ENCODE measurements at places on chromosomes 2 and 18.
A peak's percentile ranks its signal among the peaks of the same experiment; 100 is the strongest.

GRCh38 chr18:58009166-58009565, 34.9 kb upstream of the NEDD4L start:
- no peak for DNase-seq

DNA sequence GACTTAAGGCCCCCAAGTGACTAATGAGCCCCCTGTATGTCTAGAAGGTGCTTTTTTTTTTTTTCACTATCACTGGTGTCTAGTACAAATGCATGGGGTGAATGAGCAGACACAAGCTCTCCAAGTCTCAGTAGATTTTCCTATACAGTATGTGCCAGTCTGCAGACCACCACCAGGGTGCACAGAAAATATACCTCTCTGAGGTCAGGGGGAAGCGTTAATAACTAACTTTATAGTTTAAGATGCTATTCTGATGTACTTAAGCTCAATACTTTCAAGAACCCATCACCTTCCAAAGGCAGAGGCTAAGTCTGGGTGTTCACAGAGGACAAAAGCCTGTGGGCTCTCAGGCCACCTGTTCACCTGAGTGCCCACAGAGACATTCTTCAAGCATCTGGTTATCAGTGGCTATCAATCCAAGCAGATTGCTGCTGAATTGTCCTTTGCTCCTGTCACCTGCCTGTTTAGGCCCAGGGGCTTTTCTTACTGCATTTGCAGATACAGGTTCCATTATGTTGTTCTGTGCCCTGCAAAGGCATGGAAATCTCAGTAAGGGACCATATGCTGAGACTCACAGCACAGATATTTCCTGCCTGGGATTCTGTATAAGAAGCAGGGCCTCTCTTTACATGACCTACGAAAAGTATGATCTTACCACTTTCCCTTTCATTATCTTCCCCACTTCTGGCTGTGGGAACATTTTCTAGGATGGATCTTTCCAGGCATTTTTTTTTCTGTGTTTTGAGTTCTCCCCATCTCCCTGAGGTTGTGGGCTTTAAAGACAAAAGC, 534.6 kb downstream of the TNS1 start:
- no peak for DNase-seq

- no peak for DNase-seq
Observed at GRCh38 chr18:36108601-36109000, 20.5 kb downstream of the SLC39A6 start.

- no peak for DNase-seq
Observed at GRCh38 chr18:8811115-8811514, 105.8 kb downstream of the MTCL1 start.

- no peak for DNase-seq
Observed at GRCh38 chr18:58886864-58887612, 22.4 kb downstream of the ZNF532 start.

GRCh38 chr2:42572297-42573081, 4.1 kb downstream of the MTA3 start:
- no peak for DNase-seq

DNA sequence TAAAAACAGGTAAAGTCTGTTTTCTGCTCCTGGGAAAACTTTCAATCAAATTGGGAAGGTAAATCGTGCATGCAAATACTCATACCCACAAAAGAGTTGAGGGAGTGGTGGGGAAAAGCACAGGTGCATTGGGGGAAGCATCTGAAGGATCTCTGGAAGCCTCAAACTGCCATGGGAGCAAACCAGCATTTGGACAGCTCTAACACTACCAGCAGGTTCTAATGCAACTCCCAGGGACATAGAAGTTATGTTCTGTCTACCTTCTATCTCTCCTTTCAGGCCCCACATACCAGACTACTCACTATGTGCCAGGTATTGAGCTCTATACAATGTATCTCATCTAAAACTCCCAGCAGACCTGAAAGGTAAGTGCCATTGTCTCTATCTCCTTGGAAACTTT, 933.7 kb downstream of the NRXN1 start:
- no peak for DNase-seq

DNA sequence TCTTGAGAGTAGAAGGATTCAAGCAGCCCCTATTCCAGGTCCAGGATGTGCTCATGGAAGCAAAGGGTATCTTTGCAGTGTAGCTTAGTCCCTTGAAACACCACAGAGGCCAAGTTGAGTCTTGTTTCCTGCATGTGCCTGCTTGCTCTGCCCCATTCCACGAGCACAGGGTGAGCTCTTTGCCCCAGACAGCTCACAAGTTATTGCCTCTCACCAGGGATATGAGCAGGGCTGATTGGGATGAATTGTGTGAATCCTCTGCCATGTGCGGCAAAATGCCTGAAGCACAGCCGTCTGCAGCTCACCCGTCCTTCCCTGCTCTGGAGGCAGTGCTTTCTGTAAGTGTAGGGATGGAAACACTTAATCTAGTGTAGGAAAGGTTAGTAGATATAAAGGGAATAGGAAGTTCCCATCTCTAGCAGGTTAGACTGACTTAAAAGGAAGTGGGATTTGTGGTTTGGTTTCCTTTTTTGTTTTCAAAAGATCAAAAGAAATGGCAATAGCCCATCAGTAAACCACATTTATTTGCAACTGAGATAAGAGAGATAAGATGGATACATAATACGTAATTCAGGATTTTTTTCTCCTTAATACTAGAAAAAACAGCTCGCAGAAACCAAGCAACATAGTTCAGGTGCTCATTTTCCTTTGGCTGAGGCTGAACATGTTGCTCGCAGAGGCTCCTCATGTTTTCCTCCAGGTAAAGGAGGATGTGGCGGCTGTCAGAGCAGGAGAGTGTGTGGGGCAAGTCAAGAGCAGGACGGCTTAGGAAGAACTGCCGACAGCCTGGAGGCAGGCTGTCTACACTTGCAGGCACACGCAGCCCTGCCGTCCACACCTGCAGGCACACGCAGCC, 41.4 kb downstream of the TMEM182 start:
- no peak for DNase-seq

DNA sequence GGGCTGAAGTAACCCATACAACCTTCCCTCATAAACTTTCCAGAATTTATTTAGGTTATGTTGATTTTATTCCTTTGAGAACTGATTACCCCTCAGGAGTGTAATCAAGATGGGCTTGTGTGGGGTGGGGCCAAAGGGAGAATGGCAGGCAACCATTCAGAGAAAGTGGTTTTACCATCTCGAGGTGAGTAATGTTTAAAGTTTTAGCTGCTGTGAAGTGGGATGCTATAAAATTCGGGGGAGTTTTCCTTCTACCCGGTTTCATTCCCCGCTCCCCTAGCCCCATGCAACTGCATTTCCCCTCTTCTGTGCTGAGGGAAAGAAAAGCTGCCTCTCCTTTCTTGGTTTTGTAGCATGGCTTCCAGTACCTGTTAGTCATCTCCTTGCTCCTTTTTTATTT, 34.7 kb downstream of the MAP4K4 start:
- no peak for DNase-seq

DNA sequence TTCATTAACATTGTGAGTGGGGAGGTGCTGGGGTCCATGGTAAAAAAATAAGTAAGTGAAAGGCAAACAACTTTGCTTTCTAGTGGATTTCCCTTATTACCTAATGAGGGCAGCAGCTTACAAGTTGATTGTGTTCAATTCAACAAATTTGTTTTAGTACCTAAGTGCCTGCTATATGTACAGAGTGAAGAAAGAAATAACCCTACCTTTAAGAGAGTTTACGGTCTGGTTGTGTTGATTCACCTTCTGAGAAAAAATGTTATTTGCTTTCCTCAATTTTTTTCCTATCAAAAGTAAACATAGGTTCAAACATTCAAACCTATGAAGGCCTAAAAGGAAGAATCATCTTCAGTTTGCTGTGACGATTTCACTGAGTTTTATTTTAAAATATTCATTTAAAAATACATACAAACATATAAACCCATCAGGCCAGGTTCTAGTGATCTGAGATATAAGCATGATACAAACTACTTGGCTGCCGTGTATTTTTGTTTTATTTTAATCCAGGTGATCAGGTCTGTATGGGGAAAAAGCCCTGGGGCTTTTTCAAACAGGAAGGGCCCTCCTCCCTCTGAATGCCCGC, 1.5 kb upstream of the SPTBN1 start:
- no peak for DNase-seq

DNA sequence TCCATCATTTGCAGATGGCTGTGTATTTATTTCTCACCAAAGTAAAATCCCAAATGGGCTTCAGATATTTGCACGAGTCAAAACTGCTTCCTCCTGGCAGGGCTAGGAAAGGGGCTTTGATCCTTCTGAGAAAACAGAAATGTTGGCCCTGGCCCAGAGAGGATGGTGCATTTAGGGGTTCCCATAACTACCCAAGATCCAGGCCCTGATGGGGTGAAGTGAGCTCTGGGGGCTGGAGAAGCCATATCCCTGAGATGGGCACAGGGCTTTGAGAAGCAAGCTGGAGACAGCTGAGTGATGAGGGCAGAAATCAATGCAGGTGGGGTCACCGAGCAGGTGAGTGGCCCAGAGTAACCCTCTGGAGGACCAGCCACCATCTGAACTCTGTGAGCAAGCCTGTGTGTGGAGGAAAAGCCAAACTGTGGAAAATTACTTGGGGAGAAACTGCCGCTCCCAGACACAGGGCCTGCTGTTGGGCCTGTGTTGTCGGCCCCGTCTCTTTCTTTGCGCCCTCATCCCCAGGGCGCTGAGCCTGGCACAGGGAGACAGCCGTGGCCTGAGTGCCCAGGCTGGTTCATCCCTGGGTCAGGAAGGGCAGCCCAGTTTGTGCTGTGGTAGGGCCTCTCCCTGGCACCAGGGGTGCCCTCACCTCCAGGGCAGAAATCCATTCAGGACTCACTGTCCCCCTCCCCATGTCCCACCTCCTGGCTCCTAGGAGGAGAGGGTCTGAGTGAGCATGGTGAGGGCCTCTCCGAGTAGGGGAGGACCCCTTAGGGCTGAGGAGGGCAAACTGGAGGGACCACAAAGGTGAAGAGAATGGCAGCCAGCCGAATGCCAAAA, 167.8 kb upstream of the HAAO start:
- DNase-seq = no peak

DNA sequence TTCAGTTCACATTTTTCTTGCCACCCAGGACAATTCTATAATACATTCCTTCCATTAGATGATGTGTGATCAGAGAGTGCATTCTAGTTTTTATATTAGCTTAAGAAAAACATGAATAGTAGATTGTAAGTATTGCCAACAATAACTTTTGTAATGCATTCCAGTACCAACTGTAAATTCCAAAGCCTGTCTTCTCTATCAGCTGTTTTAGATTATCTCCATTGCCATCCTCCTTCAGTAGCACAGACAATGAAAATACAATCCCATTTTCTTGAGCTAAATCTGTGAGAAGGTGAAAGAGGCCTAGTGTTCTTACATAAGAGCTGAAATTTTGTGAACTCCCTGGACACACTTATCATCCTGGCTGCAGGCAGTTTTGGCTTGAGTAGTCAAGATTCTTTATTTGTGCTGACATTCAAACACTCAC, 103.9 kb downstream of the CCBE1 start:
- no peak for DNase-seq

- no peak for DNase-seq
Observed at GRCh38 chr2:54365661-54366060, 90.5 kb upstream of the SPTBN1 start.

GRCh38 chr2:71512386-71512785, 59.0 kb downstream of the DYSF start:
- no peak for DNase-seq

- peak; percentile 80 for DNase-seq
Observed at GRCh38 chr2:169528271-169528701, 18.8 kb downstream of the KLHL41 start.

DNA sequence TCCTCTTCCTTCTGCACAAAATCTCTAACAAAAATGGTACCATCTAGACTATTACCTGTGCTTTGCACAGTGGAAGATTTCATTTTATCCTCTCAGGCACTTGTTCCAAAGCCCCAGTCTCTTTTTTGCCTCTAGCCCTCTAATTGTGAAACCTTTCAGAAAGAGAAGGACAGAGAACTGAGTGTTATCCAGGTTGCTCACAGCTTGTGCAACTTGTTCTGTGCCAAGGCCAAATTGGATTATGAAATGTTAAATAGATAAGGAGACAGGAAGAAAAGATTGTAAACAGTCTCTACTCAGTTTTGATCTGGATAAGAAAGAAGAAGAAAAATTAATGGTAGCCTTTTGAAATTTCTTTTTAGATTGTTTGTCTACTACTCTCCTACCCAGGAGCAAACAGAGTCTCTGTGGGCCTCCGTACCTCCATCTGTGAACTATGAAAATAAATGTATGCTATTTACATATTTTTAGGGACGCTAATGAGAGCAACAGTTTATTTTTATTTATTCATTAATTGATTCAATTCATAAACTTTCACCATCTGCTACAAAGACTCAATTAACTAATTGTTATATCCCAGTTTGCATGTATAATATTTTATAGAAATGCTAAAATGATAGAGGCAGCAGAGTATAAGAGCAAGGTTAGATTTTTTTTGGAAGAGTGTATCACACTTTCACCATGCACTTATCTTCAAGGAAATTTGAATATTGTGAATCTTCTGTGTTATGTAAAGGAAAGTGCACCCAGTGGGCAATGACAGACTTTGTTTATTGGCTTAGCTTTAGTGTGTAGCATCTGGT, 339.0 kb upstream of the ETAA1 start:
- no peak for DNase-seq

- no peak for DNase-seq
Observed at GRCh38 chr2:8750221-8750620, 68.4 kb downstream of the ID2 start.

DNA sequence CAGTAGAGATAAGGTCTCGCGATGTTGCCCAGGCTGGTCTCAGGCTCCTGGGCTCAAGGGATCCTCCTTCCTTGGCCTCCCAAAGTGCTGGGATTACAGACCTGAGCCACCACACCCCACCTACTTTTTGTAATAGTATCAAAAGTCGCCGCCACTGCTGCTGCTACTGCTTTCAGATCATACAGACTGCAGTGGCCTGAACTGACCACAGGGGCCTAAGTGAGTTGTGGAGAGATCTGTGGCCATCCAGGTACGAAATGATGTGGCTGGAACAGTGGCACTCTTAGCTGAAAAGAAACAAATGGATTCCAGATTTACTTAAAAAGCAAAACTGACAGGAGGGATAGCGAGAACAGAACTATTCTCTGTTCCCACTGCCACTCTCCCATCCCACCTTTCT, 32.9 kb upstream of the POMC start:
- no peak for DNase-seq

GRCh38 chr2:122384768-122385333, 629.4 kb downstream of the TSN start:
- DNase-seq = no peak

DNA sequence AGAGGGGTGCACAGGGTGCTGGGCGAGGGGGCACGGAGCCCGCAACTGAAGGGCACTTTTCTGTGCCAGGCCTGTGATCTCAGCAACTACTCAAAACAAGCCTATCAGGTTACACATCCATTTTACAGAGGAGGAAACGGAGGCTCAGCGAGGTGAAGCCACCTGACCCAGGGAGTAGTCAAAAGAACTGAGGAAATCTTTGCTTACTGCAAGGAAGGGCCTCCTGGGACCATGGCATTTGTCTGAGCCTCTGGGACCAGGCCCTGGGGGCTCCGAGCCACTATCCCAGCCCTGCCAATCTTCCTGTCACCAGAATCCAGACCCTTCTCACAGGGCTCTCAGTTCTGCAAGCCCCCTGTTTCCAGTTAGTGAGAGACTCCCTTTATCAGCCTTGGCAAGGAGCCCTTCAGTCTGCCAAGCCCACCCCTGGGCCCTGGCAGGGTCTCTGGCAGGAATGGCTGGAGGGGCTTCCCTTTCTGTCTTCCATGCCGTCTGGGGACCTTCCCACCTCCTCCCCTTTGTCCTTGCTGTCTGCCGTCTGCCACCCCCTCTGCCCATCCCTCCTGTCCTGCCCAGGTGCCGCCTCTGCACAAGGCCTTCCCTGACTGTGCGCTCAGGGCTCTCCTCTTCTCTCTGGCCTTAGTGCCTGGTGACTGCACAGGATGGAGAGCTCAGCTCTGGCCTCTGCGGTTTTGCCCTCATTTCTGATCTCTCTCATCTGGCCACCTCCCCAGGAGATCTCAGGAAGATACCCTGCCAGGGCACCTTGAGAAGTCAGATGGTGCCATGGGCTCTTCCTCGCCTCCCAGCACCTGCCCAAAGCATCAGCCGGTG, 194.7 kb upstream of the GLI2 start:
- DNase-seq = no peak
